ENCODE measurements at places on chromosomes 6 and 20. TPM values are rescaled to one million over a fixed set of nuclear protein-coding genes. Genes with fewer than 3 reads are reported as not detected.

DUSP15 gene
- 1.1 TPM for polyA plus RNA-seq

PRL gene
- not detected for polyA plus RNA-seq

RAB32 gene
- 44.1 TPM for polyA plus RNA-seq

PGC gene
- polyA plus RNA-seq, result 7.5 TPM

HAO1 gene
- polyA plus RNA-seq, result not detected

Measured in adipose tissue (tissue), 3 donors.